Osteoblast (primary cell): ENCODE measurements at places on chromosomes 7 and 10. TPM values are rescaled to one million over a fixed set of nuclear protein-coding genes. Genes with fewer than 3 reads are reported as not detected.
A peak's percentile ranks its signal among the peaks of the same experiment; 100 is the strongest.

DNA sequence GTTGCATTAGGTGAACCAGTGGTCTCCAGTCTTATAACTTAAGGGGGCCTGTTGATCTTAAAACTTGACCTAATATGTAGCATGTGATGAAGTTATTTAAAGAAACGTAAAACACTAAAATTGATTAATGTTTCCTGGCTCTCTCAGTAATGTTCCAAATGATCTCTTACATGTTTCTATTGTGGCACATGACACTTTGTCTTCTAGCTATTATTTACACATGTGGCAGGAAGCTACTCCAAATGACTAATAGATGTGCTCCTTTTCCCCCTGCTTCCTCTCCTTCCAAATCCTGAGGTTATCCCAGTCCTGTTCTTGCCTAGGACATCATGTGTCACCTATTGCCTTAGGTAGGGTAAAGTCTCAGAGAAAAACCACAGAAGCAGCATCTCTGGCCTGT is 89.4 kb downstream of the FAS start:
- H3K27ac ChIP-seq, result no peak overlapping the region
- H3K4me3 ChIP-seq, result no peak overlapping the region
- no peaks in the 10 kb centered on the region for H3K27me3 ChIP-seq
- no peaks in the 10 kb centered on the region for H3K36me3 ChIP-seq
- DNase-seq, result no peak

- H3K4me3 ChIP-seq, result no peak overlapping the region
- no peaks in the 10 kb centered on the region for H3K36me3 ChIP-seq
- H3K27ac ChIP-seq, result no peak overlapping the region
- no peak for DNase-seq
- H3K4me1 ChIP-seq, result no peaks in the 10 kb centered on the region
Measured at GRCh38 chr10:33859319-33860022, 525.0 kb upstream of the NRP1 start.

- no peak overlapping the region for H3K4me3 ChIP-seq
- no peak for DNase-seq
- H3K27me3 ChIP-seq, result no peaks in the 10 kb centered on the region
- no peaks in the 10 kb centered on the region for H3K4me1 ChIP-seq
- no peak overlapping the region for H3K27ac ChIP-seq
- no peaks in the 10 kb centered on the region for H3K36me3 ChIP-seq
Measured at GRCh38 chr7:90239050-90239449, 5.9 kb upstream of the CFAP69 start.

- no peaks in the 10 kb centered on the region for H3K27me3 ChIP-seq
- no peak for DNase-seq
- H3K4me1 ChIP-seq, result no peaks in the 10 kb centered on the region
- no peaks in the 10 kb centered on the region for H3K36me3 ChIP-seq
- H3K4me3 ChIP-seq, result no peak overlapping the region
Measured at GRCh38 chr10:106655636-106656035, 508.9 kb downstream of the SORCS1 start.

DNA sequence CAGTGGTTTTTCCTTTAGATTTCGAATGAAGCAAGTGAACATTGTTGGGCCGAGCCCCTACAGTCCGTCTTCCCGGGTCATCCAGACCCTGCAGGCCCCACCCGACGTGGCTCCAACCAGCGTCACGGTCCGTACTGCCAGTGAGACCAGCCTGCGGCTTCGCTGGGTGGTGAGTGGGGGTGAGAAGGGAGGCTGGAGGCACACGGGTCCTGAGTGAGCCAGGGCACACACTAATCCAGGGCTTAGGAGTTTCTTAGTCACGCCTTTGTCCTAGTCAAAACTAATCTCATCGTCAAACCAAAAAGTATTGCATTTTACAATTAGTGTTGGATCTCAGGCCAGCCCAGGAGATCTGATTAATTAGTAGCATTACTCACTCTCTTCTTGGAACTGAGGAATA is 568.8 kb upstream of the FOXK1 start:
- no peak overlapping the region for H3K4me3 ChIP-seq
- H3K27ac ChIP-seq, result no peak overlapping the region
- no peak for DNase-seq

GRCh38 chr10:96357038-96357620 is 1.7 kb downstream of the OPALIN start:
- DNase-seq, result no peak
- no peak overlapping the region for H3K4me3 ChIP-seq
- H3K4me1 ChIP-seq, result no peaks in the 10 kb centered on the region

GRCh38 chr7:36096460-36097095 is 56.5 kb upstream of the EEPD1 start:
- H3K27me3 ChIP-seq, result no peaks in the 10 kb centered on the region
- no peak overlapping the region for H3K27ac ChIP-seq
- no peak for DNase-seq
- H3K4me1 ChIP-seq, result peaks cover 11% of the 10 kb centered on the region
- H3K36me3 ChIP-seq, result no peaks in the 10 kb centered on the region
- no peak overlapping the region for H3K4me3 ChIP-seq

DNA sequence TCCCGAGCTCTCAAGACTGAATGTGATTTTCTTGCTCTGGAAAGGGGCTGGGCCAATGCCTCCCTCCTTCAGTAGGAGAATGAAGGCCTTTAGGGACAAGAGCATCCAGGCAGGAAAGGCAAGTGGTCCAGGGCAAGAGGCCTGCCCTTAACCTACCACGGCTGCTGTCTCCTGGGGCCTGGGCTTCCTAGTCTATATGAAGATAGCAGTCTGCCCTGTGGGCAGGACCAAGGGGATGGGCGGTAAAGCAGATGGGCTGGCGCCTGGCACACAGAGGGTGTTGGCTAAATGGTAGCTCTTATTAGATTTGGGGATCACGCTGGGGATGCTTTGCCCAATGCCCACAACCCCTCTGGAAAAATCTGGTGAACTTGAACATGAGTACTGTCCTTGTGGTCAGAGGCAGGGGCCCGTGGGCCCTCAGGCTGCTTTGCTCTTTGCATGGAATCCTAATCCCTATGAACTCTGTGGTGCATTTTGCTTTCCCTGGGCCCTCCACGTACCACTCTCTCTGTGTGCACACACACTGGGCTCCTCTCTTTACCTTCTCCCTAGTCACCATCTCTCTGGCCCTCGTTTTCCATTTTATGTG is 20.3 kb downstream of the CHAT start:
- H3K4me1 ChIP-seq, result no peaks in the 10 kb centered on the region
- H3K36me3 ChIP-seq, result no peaks in the 10 kb centered on the region
- H3K27ac ChIP-seq, result no peak overlapping the region

Gene EPHA1
- not detected in 2 replicates for total RNA-seq

DNA sequence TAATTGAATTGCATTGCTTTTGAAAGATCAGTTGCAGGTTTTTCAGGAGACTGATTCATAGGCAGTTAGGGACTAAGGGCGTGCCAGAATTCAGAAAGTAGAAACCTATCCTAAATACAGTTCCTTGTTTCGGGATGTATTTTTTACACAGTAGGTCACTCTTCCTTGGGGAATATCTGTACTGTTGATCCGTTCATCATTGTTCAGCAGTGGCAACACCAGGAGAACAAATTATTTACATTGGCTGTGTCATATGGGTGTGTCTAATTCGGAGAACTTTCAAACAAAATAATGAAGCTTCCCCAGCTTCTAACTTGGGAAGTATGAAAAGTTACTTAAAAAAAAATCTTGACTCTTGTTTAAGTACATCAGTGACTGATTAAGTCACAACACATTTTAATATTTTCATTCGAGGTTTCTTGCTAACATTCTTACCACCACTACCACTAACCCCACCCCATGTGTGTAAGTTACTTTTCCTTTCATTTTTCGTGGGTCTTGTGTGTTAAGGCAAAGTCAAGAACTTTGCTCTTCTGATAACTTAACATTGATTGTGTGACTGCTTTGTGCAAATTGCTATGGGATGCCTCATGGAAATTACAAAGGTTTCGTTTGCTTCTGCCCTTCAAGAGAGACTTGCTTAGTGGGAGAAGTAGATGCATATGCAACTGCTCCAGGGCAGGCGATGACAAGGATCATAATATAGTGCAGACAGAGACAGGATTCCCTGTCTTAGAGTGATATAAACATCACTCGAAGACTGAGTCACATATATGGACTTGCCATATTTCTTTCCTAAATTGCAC is 43.8 kb upstream of the RPA3 start:
- peak overlapping the region; percentile 71 for H3K4me3 ChIP-seq
- H3K36me3 ChIP-seq, result no peaks in the 10 kb centered on the region
- H3K4me1 ChIP-seq, result peaks cover 14% of the 10 kb centered on the region
- H3K27ac ChIP-seq, result peak overlapping the region; percentile 24
- no peaks in the 10 kb centered on the region for H3K27me3 ChIP-seq

Gene EVX1
- total RNA-seq, result not detected in 2 replicates

GRCh38 chr10:1706711-1707110 is 30.6 kb downstream of the ADARB2 start:
- no peaks in the 10 kb centered on the region for H3K36me3 ChIP-seq
- no peak for DNase-seq
- no peaks in the 10 kb centered on the region for H3K27me3 ChIP-seq
- H3K4me1 ChIP-seq, result no peaks in the 10 kb centered on the region
- H3K27ac ChIP-seq, result no peak overlapping the region

DNA sequence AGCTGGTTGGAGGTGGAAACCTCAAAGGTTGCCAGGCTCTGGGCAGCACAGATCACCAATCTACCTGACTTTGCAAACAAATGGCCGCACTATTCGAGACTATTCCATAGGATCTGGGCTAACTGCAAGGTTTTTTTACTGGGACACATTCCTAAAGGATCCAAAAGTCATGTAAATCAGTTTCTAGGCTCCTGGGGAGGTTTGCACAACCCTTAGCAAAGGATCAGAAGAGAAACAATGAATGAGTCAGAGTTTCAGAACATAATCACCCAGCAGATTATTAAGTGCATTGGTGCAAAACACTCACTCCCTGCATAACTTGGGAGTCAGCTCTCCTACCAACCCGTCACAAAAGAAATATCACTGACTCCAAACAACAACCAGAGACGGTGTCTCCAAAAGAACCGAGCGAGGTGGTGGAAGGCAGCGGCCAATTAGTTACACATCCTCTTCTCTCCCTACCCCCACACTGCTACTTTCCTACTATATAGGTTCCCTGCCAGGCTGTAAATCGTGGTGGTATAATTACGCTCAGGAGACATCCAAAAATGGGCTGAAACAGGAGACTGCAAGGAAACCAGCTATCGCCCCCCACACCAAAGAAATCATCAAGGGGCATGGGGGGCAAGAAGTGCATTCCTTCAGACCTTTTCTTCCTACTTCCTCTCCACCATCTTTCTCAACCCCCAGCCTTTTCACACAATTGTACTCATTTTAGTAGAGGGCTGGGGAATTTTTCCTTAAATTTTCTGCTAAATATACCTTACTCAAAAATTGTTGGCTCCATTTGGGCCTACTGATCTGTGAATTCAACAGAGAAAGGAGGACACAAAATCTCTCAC is 3.2 kb downstream of the UBE2H start:
- H3K4me1 ChIP-seq, result peaks cover 39% of the 10 kb centered on the region
- peak overlapping the region; percentile 87 for H3K27ac ChIP-seq
- no peaks in the 10 kb centered on the region for H3K27me3 ChIP-seq
- peak; percentile 91 for DNase-seq

DNA sequence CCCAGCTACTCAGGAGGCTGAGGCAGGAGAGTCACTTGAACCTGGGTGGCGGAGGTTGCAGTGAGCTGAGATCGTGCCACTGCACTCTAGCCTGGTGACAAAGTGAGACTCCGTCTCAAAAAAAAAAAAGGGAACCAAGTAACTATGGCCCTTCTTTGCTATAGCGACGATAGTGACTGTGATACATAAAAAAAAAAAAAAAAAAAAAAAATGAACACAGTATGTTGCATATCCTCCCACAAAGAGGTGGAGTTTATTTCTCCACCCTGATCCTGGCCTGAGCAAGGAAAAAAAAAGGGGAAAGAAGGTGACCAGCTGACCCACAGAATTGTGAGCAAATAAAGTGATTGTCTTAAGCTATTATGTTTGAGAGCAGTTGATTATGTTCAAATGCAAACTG is 42.3 kb upstream of the STEAP1B start:
- H3K36me3 ChIP-seq, result no peaks in the 10 kb centered on the region
- H3K4me3 ChIP-seq, result no peak overlapping the region
- H3K27ac ChIP-seq, result no peak overlapping the region
- H3K27me3 ChIP-seq, result peaks cover 21% of the 10 kb centered on the region
- H3K4me1 ChIP-seq, result no peaks in the 10 kb centered on the region

DNA sequence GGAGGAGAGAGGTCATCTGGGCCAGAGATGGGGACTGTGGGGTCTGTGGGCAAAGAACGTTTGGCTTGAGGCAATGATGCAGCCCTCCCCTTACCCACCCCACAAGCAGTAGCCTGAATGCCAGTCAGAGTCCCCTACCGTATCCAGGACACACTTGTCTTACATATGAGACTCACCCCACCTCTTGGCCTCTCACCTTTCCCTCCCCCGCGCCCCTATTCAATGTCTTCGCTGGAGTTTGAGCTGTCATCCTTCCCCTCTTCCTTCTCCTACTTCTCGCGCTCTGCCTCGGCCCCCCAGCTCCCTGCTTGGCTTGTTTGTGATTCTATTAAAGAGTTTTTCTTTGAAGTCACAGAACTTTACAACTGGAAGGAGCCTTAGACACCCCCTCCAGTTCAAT is 8.9 kb downstream of the PRRT4 start:
- H3K36me3 ChIP-seq, result no peaks in the 10 kb centered on the region
- peaks cover 56% of the 10 kb centered on the region for H3K27me3 ChIP-seq
- H3K4me1 ChIP-seq, result no peaks in the 10 kb centered on the region
- no peak for DNase-seq
- no peak overlapping the region for H3K4me3 ChIP-seq

- peaks cover 12% of the 10 kb centered on the region for H3K4me1 ChIP-seq
- no peak for DNase-seq
- no peak overlapping the region for H3K4me3 ChIP-seq
Measured at GRCh38 chr10:113663142-113663541, 699 bp downstream of the NRAP start.

GRCh38 chr7:121451367-121452094 is 55.4 kb upstream of the FAM3C start:
- no peak overlapping the region for H3K27ac ChIP-seq
- peaks cover 10% of the 10 kb centered on the region for H3K4me1 ChIP-seq
- no peaks in the 10 kb centered on the region for H3K36me3 ChIP-seq
- H3K4me3 ChIP-seq, result no peak overlapping the region

- no peaks in the 10 kb centered on the region for H3K36me3 ChIP-seq
- no peak for DNase-seq
- no peak overlapping the region for H3K27ac ChIP-seq
- no peak overlapping the region for H3K4me3 ChIP-seq
- H3K27me3 ChIP-seq, result no peaks in the 10 kb centered on the region
Measured at GRCh38 chr10:11279314-11279713, 261.6 kb downstream of the CELF2 start.

DNA sequence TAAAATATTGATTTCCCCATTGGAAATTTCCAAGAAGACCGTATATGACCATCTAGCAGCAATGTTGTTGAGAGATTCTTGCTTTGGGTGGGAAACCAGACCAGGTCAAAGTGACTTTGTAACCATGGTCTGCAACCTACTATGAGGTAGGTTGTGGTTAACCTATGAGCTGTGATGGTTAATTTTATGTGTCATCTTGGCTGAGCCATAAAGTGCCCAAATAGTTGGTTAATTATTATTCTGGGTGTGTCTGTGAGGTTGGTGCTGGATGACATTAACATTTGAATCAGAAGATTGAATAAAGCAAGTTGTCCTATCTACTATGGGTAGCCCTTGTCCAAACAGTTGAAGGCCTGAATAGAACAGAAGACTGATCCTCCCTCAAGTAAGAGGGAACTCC is 18.3 kb upstream of the RALA start:
- no peaks in the 10 kb centered on the region for H3K36me3 ChIP-seq
- no peak for DNase-seq
- peaks cover 25% of the 10 kb centered on the region for H3K4me1 ChIP-seq
- no peak overlapping the region for H3K4me3 ChIP-seq
- no peak overlapping the region for H3K27ac ChIP-seq
